Effector memory CD4-positive, alpha-beta T cell (primary cell): ENCODE measurements at places on chromosomes 4 and X.

GRCh38 chrX:42128020-42128419 lies 204.7 kb upstream of the CASK start:
- DNase-seq = no peak

DNA sequence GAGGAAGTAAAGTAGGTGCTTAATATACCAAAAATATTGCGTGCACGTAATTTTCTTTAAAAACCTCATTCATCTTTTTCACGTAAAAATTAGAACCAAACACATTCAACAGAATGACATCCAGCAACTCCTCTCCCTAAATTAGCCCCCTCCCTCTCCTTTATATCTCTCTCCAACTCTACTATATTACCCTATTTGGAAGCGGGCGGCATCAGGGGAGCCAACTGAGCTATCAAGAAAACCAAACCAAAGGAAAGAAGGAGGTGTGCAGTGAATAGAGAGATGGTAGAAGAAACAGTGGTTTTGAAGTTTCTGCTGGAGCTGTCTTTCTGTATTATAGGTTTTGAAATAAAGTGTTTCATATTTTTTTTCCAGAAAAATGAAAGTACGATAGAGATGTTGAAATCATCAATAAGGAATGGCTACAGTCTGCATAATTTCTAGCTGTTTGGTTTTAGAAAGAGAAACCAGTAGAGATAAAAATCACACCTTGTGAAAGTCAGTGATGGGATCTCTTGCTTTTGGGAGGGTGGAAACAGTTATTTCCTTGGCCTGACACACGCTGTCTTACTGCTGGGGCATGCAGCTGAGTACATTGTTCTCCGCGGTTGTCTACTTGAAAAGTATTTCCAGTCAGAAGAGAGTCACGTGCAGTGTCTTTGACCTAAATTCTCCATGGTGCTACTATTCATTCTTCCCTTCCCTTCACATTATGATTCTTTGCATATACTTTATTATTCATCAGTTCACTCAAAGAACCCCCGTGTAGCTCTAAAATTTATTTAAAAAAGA lies 94.1 kb upstream of the WDR17 start:
- DNase-seq = no peak

GRCh38 chrX:12844319-12844718 lies 22.6 kb upstream of the TLR7 start:
- no peak for DNase-seq

DNA sequence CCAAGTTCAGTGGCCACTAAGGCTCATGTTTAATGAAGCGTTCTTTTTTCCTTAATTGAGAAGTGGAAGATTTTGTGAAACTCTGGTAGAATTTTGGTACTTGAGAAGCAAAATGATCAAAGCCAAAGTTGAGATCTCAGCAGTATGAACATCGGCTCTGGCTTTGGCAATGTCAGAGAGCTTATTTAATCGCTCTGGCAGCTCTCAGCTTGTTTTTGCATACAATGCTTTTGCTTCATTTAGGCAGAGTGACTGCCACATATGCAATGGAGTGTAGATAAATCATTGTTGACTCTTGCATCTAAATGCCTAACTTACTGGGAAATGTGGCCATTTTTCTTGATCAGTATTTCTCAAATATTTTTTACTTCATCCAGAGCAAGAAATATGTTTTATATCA lies 135.7 kb downstream of the AASDH start:
- DNase-seq = no peak

GRCh38 chrX:132668178-132668577 lies 179.3 kb upstream of the MBNL3 start:
- DNase-seq = no peak

DNA sequence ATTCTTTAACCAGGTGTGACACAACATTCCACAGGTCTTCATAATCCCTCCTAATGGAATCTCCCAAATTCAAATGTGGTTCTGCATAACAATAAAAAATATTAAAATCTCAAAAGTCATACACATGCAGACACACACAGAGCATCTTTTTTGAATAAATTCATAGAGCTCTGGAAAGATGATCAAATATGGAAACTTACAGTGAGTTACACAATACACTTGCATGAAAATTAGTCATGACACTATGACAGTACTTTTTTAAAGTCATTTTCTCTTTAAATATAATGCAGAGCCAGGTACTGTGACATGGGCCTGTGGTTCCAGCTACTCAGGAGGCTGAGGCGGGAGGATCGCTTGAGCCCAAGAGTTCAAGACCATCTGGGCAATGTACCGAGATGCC lies 38.9 kb downstream of the DDX60L start:
- DNase-seq = no peak

DNA sequence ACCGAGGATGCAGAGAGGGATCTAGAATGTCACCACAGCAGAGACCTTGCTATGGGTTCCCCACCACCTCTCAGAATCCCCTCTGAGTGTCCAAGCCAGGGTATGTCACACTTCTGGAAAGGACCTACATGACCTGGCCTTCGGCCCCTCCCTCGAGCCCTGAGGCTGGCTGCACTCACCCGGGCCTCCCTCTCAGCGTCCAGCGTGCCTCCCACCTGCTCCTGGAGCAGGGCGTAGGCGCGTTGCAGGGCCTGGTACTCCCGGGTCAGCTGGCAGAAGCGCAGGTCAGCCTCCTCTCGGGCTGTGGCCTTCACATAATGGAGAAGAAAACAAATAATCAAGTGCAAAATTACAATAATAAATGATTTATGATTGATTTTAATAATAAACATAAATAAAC lies 43.9 kb upstream of the C4orf50 start:
- no peak for DNase-seq

GRCh38 chr4:112290341-112290740 lies 4.6 kb upstream of the TIFA start:
- no peak for DNase-seq

DNA sequence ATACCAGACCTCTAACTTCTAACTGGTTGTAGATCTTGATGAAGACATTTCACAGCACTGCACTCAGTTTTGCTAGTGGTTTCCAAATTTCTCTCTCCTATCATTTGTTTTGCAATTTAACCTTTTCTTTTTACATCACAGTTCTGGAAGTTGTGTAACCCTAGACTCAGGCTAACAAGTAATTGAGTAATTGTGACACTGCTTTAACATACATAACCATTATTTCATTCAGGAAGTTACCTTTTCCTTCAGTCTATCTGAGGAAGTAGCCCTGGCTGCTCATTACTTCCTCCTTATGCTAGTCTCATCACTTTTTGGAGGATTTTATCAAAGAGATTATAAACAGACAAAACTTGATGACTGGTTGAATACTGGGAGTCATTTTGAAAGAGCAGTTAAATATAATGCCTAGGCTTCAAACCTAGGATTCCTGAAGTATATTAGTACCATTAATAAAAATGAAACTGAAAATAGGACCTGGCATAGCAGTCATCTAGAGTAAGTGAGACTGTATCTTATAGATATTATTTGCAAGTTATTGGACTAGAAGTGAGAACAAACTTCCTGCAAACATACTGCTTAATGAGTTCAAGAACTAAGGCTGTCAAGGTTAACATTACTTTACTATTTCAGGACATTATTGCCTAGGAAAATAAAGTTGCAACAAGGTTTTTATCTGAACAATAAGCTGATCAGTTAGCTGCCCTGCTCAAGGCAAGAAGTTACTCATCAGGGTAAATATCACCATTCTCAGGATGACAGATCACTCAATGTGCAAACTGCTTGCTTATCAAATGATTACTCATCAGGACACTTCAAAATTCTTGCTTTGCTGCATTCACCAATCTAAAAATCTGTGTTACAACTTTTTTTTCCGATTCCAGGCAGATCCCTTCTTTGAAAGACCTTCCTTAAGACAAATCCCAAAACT lies 25.6 kb upstream of the TEX13C start:
- DNase-seq = no peak

- DNase-seq = no peak
Measured at GRCh38 chr4:3766785-3767569, 792 bp downstream of the ADRA2C start.

GRCh38 chr4:124953061-124953460 lies 240.5 kb upstream of the ANKRD50 start:
- DNase-seq = no peak

DNA sequence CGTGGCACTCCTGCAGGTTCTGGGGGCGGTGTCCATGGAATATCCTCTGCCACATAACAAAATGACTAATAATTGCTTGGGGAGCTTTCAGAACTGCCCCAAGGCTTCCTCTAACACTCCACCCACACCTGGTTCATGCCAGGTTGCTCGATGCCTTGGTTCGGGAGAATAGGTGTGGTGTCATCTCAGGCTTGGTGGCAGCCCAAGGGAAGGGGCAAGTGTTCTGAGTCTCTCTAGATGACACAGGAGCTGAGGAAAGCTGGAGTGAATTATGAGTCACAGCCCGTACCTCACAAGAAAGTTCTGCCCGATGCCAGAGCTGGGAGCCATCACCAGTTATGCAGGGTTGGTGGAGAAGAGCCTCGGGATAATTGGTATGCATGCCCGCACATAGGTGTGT lies 14.7 kb downstream of the FTSJ1 start:
- no peak for DNase-seq

- no peak for DNase-seq
Measured at GRCh38 chr4:156799121-156799589, 172.4 kb downstream of the PDGFC start.

GRCh38 chrX:153684467-153685155 lies 3.1 kb upstream of the SLC6A8 start:
- no peak for DNase-seq

DNA sequence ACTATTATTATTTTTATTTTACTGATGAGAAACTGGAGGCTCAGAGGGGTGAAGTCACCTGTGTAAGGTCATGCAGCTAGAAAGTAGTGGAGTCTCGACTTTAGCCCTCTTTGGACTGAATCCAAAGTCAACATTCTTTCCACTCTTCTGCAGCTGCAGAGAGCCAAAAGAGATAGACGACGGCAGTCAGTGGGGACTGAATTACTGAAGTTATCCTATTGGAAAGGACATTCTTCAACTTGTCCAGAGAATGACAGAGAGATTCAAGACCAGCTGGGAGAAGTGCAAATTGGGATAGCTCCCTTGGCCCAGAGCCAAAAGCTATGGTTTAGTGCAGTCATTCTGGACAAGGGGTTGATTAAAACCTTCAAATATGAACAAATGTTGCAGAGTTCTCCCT lies 42.5 kb downstream of the VGLL1 start:
- DNase-seq = no peak

- DNase-seq = no peak
Measured at GRCh38 chr4:1834047-1834775, 21.7 kb downstream of the LETM1 start.

- no peak for DNase-seq
Measured at GRCh38 chr4:112083587-112084347, 61.5 kb upstream of the FAM241A start.

- DNase-seq = no peak
Measured at GRCh38 chrX:133921086-133921485, 64.3 kb downstream of the GPC3 start.

DNA sequence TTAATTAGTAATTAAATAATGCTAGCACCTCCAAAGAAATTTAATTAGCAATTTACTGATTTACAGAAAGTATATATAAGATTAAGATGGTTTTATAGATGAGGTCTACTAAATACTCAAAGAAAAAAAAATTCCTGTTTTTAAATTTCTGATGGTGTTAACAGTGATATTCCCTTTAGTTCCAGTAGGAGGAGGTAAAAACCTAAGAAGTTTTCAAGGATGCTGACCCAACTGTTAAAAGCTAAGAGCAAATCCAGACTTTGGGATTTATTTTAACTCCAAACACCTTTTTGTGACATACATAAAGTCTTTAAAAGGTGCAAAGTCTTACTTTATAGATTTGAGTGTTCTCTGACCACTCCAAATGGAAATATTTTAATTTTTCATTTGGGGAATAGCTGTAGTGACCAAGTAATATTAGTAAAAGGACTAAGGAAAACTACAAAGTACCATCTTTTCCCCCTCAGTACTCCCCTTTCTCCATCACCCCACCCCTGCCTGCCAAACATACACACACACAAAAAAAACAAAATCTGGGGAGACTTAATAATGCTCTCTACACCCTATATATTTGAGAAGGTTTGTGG lies 34.2 kb upstream of the CSN1S1 start:
- no peak for DNase-seq

GRCh38 chr4:187027272-187027671 lies 303.6 kb upstream of the FAT1 start:
- DNase-seq = no peak

- no peak for DNase-seq
Measured at GRCh38 chrX:99078301-99078700, 1331.8 kb downstream of the PCDH19 start.

- DNase-seq = no peak
Measured at GRCh38 chr4:147340111-147340510, 140.8 kb upstream of the EDNRA start.

DNA sequence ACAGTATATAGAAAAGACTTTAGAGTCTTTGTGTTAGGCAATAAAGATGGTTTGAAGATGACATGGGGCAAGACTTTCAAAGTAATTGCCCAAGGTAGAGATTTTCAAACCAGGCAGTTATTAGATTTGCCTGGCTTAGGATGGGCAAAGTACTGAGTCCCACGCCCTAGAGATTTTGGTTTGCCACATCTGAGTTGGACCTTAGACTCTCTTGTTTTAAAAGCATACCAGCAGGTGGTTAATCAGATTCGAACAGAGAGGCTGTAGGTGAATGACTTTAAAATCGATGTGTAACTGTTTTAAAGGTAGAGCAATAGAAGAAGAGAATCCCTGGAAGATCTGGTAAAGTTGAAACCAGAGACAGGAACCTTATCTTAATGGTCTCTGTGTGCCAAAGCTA lies 121.5 kb downstream of the RAPGEF2 start:
- no peak for DNase-seq

- no peak for DNase-seq
Measured at GRCh38 chr4:20354120-20354519, 102.4 kb downstream of the SLIT2 start.

DNA sequence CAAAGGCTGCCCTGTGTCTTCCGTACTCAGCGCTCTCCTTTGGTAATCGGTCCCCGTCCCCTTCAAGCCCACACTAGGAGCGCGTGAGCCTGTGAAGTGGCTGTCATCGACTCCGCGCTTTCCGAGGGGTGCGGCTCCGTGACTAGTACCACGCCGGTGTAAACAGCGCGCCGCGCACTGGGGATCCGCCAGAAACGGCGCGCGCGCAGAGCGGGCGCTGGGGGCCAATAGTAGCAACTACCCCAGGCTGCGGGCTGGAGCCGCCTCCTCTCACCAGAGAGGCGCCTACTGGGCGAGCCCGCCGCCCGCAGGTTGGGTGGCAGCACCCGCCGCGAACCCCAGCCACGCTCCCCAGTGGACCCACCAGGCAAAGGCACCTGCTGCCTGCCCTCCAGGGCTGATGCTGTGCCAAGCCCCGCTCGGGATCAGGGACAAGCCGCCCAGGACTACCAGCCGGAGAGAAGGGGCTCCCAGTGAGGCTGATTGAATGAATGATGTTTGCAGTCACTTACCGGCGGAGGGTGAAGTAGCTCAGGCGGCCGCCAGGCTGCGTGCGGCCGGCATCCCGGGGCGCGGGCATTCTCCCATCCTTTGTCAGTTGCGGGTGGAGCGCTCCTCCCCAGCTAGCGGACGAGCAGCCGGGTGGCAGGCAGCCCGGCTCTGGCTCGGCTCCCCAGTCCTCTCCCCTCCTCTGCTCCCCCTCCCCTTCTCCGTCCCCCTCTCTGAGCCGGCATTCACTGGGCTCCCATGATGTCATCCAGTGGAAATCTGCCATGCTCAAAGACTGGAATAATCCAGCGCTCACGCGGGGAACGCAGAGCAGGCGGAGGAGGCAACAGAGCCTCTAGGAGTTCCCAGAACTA lies 370.3 kb upstream of the SMIM31 start:
- DNase-seq = no peak
